ENCODE measurements at places on chromosomes 13 and 19.
A peak's percentile ranks its signal among the peaks of the same experiment; 100 is the strongest.

- no peak for DNase-seq
Observed at GRCh38 chr19:17931532-17932191, 1.2 kb upstream of the CCDC124 start.

GRCh38 chr19:52524086-52524485, 3.4 kb upstream of the ZNF808 start:
- DNase-seq, result no peak

GRCh38 chr13:76692346-76692745, 193.9 kb downstream of the KCTD12 start:
- DNase-seq, result no peak

DNA sequence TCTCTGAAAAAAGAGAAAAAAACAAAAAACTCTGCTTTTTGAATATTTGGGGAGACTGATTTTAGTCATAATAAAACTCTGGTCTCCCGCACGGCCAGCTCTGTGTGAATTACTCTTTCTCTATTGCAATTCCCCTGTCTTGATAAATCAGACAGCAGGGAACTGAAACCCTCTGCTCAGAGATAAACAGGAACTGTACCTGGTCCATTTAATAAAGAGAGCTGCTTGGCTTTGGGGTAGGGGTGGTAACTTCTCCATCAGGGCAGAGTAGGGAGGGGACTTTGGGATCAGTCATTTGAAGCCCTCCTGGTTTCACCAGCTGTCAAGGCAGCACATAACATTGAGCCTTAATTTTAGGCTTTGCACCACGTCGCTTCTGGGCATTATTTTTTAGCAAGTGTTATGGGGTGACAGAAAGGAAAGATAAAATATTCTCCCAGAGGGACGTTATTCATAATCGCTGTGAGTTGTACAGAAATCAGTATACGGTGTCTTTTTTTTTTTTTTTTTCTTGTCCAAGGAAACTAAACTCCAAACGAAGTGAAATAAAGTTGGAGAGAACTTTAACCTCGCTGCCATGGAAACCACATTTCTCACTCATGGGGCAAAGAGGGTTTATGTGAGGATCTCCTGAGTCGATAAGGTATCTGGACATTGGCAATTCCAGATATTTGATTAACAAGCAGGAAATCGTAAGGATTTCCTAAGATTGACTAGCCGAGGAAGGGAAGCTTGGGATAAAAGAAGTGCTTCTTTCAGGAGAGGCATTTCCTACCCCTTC, 99.0 kb upstream of the MRI1 start:
- DNase-seq, result no peak

DNA sequence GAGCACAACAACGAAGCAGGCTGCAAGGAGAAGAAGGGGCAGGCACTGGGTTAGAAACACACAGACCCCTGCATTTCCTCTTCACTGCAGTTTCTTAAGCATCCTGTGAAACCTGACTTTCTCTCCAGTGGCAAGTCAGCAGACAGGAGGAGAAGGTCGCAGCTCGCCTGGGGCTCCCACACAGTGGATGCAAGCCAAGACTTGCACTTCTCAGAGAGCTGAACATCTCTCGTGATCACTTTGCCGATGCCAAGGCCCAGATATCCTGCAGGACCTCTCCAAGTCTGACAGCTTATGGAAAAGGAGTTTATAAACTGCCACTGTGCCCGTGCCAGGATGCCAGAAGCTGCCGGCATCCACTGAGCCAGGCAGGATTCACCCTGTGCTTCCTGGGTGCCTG, 18.4 kb downstream of the TMEM272 start:
- DNase-seq, result no peak

- no peak for DNase-seq
Observed at GRCh38 chr19:47450478-47450877, 21.2 kb downstream of the SLC8A2 start.

DNA sequence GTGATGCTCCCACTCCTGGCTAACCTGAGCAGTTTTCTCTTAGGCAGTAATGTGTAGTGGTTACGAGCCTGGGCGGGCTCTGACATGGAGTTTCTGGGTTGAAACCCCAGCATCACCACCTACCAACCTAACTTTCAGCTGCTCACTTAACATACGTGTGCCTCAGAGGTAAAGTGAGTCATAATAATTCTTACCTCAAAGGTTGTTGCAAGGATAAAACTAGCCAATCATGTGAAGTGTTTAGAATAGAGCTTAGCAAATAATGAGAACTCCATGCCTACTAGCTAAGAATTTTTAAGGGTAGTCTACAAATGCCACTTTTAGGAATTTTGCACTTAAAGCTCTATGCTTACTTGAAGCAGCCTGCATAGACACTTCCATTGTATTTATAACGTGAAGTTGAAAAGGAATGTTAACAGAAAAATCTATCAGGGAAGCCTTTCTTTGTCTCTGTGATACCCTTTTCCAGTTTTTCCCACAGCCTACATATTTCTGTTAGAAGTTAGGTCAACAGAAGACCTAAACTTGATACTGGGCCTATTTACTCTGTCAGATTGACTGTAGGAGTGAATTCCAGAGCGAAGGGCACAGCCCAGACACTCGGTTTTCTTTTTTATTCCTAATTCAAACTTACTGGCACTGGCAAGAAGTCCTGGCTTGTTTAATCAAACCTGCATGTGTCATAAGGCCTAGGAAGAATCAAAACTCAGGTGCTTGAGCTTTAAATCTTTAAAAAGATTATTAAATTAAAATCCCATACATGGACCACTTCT, 90.7 kb downstream of the FREM2 start:
- DNase-seq, result no peak

GRCh38 chr13:65855242-65855805, 1374.8 kb downstream of the PCDH9 start:
- peak; percentile 41 for DNase-seq

GRCh38 chr13:20831254-20831653, 57.5 kb upstream of the EEF1AKMT1 start:
- no peak for DNase-seq

DNA sequence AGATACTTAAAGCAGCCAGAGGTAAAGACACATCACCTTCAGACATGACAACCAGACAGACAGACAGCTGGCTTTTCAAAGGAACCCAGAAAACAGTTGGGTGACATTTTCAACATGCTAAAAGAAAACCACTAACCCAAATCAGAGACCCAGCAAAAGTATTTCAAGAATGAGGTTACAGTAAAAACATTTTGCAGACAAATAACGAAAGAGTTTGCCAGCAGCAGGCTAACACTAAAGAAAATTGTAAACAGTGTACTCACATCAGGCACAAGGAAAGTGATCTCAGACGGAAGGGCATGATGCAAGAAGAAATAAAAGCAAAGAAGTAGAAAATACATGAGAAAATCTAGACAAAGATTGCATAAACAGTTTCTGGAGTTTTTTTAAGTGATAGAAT, 46.4 kb downstream of the AP1M1 start:
- peak; percentile 80 for DNase-seq

GRCh38 chr19:23436944-23437343, 41.7 kb upstream of the ZNF91 start:
- no peak for DNase-seq

- DNase-seq, result no peak
Observed at GRCh38 chr19:10285393-10285792, 1.4 kb upstream of the ICAM4 start.

DNA sequence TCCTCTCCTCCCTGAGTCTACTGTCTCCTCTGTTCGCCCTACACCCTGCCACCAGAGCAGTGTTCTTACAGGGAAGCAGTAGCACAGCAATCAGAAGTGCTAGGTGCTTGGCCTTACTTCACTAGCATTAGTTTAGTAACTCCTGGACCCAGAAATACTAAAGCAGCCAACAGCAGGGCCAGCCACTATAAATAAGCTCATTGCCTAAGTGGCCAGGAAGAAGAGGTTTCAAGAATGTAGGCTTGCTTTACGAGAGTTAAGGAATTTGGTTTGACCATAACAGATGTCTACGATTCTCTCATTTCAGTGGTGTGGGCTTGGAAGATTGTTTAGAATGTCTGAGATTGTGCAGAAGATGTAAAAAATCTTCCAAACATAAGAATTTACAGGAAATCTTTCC, 103.3 kb downstream of the ZAR1L start:
- peak; percentile 95 for DNase-seq

DNA sequence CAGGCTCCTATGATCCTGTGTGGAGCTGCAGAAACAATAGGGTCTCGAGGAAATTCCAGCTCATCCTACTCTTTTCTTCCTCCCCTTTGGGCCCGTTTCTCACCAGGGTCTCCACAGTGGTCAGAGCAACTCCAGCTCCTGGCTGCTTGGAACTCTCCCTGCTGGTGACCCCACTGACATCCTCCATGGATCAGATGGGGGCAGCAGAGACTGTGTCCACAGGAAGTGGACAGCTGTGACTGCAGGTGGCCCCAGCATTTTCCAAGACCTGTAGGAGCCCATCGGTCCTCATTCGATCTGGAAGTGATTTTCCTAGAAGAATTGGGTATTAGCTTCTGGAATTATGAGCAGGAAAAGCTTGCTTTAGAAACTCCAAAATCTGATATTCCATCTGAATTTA, 208.5 kb downstream of the ZNF536 start:
- DNase-seq, result no peak

- peak; percentile 98 for DNase-seq
Observed at GRCh38 chr19:680287-681028, 4.3 kb downstream of the FSTL3 start.
